ENCODE measurements at places on chromosomes 3 and 15.

DNA sequence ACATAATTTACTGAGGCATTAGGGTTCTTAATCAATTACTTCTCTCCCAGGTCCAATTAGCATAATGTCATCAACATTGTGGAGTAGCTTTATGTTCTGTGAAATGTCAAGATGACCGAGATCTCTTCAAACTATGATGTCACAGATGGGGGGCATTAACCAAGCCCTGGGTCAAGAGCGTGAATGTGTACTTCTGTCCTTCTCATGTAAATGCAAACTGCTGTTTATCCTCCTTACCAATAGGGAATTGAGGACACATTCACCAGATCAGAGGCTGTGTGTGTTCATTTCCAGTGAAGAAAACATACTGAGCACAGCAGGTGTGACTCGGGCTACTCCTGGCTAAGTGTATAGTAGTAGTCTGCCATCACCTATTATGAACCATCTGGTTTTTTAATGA is 177.9 kb downstream of the MINAR1 start:
- no peak for DNase-seq

DNA sequence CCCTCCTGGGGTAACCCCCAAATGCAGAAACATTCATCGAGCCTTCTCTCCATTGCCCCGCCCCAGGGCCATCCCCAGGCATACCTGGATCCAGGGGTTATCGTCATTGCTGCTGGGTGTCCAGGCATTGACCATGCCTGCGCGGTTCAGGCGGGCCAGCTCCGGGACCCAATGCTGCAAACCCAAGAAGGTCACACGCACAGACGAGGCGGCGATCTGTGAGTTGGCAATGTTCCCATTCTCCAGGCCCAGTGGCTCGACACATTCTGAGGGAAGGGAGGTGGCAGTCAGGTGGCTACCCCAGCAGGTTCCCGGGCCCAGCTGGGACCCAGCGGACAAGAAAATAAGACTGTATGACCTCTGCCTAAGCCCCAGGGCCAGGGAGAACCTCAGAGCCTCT is 6.1 kb downstream of the MFGE8 start:
- no peak for DNase-seq

DNA sequence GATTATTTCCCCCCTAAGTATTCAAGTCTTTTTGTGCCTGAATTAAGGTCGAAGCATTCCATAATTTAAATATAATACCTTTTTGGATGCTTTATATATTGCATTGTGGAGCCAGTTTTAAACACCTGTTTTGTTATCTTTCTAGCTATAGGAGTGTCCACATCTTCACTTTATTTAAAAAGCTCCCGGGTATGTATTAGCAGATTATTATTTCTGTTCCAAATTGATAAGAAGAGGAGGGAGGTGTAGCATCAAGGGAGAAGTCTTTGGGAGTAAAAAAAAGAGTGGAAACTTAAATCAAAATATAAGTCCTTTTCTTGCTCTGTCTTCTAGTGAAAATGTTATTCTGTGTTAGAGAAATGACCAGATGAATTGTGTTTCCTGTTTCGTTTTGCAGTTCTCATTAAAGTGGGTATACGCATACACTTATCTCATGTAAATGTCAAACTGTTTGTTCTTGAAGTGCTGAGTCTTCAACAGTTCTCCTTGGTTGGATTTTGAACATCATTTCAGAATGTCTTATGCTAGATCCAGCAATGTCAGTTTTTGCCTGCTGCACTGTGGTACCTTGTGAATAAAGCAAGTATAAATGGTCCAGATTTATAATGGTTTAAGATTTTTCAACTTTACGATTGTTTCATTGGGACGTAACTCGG is 105.8 kb downstream of the FNDC3B start:
- no peak for DNase-seq

DNA sequence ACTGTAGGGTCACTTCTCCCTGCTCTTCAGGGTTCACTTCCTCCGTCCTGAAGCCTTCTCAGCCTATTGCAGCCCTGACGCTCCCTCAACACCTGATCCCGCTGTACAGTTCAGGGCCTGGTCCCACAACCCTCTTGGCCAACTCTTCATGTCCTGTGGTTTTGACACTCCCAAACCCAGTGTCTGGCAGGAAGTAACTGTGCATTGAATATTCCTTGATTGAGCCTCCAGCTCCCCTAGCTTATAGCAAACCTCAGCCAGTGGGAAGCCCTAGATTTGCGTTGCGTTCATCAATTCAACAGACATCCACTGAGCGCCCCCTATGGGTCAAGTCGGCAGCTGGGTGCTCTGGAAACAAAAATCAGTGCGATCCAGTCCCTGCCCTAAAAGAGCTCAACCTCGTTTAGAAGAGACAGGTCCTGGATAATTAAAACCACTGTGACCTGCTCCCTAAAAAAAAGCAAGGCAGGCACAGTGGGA is 13.5 kb downstream of the UBAP1L start:
- DNase-seq, result no peak

- DNase-seq, result no peak
Observed at GRCh38 chr3:151093905-151094304, 8.4 kb downstream of the MED12L start.

- DNase-seq, result no peak
Observed at GRCh38 chr3:181267312-181267711, 277.8 kb upstream of the DNAJC19 start.

- no peak for DNase-seq
Observed at GRCh38 chr3:53022647-53023046, 23.2 kb downstream of the SFMBT1 start.

- no peak for DNase-seq
Observed at GRCh38 chr3:157204431-157204830, 44.5 kb upstream of the CCNL1 start.

DNA sequence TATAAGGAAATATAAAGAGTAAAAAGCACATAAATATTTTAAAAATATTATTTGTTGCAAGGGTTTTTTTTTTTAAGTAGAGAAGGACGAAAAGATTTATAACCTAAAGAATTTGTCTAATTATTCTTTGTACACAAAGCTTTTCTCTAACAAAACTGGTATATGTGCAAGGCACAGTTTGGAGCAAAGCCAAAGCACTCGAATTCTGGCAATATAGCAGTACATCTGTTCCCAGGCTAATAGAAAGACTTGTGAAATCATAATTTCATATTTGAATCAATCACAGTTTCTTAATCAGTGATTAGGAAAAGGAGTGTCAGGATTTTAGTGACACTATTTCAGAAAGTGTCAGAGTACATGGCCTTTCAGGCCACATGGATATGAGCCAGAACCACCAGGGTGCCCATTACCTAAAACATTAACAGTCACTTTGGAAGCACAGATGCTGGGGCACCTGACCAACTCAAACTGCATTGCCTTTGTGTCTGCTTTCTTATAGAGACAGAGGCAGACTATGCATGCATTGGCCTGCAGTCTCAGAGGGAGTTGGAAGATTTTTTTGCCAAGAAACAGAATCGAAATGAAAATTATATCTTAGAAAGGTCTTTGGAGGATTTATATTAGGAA is 651.8 kb upstream of the SGO1 start:
- DNase-seq, result no peak

- no peak for DNase-seq
Observed at GRCh38 chr3:173531602-173532001, 134.1 kb downstream of the NLGN1 start.

- DNase-seq, result no peak
Observed at GRCh38 chr3:140148824-140149390, 213.9 kb downstream of the CLSTN2 start.

- DNase-seq, result no peak
Observed at GRCh38 chr15:71811752-71812735, 1.7 kb downstream of the NR2E3 start.

DNA sequence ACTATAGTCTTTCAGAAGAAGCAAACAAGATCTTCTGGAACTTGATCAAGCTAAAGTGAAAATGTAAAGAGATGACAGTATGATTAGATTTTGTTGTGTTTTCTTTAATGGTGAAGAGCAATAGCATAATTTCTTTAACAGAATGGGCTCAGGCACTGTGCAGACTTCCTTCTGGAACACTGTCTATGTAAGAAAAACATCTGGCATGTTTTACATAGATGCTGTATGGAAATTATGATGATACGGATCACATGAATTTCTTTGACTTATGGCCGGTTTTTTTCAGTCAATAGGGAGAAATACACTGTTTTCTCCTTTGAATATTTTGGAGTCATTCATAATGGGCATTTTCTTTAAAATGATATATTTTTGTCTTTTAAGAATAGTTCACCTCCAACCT is 42.6 kb downstream of the PHLDB2 start:
- no peak for DNase-seq

GRCh38 chr15:43133430-43134156 is at the start of gene TMEM62:
TSS of gene TMEM62 (plus strand) at chr15:43133586. CDS start at chr15:43133803, 217 bp downstream.
- DNase-seq, result peak; percentile 11

DNA sequence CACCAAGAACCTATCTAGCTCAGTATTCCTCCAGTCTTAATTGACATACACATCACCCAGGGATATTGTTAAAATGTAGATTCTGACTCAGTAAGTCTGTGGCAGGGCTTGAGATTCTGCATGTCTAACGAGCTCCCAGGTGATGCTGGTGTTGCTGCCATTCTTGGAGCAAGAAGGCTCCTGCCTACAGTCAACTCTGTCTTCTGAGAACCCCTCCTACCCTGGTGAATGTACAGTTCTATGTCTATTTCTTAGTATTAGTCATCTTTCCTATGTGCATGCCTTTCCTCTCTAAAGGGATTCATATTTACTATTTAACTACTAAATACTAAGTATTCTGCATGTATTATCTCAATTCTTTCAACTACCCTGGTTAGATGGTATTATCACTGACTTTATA is 268.7 kb downstream of the EDEM1 start:
- DNase-seq, result no peak

DNA sequence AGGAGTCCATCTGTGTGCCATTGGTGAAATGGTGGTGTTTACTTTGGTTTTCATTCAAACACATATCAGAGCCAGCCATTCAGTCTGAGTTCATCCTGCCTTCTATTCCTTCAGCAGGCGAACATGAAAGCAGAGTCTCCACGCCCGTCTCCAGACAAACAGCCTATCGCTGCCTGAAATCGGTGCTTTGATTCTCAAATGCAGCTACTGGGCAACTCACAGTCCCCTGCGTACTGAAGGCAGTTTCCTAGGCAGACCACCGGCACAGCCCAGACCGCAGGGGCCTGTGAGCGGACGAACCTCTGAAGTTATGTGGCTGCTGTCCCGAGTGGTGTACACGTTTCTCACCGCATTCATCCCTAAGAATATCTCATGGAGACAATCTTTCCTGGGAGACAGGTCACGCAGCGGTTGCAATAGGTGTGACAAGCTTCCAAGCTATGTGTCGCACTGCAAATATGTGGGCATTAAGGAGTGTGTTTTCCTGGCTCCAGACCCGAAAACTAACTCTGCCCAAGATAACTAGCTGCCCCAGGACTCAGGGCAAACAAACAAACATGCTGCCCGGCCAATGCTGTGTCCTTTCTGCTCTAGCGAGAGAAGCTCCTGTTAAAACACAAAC is 16.9 kb upstream of the RYR3 start:
- DNase-seq, result no peak

DNA sequence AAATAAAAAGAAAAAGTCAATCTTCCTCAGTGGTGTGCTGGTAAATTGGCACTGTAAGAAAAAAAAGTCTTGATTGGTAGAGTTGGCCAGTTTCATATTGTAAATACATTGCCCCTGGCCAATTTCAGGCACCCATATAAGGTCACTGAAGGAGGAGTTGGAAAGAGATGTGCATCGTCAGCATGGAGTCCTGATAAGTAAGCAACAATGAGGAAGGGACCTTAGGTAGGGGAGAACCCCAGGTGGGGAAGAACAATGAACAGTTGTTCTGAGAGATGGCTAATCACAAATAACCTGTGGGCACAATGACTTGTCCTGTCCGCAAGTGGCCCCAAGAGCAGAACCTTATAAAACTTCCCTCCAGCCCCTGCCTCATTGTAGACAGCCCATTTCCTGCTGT is 8.6 kb upstream of the CYP8B1 start:
- DNase-seq, result no peak

DNA sequence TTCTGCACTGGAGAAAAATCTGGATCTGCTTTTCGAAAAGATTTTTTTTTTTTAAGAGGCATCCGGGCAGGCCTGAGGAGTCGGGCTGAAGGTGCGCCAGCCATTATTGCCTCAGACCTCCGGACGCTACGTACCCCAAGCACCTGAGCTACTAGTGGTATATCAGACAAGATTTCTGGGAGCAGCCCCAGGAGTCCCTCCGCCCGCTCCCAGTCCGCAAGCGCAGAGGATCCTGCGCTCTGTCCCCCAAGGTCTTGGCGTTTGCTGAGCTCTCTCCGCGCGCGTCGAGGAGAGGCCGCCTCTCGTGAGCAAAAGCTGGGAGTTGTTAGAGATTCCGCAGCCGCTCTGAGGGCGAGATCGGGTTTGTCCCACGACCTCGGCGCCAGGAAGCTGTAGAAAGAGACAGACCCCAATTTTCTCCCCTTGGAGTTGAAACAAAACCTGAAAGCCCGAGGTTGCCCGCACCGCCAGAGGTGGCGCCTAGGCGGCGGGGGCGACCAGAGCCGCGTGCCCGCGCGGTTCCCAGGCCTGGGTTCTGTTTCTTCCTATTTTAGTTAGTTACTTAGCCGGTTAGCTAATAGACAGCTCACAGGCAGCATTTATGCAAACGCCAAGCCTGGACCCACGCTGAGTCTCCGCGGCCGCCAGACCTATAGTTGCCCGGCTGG is 72.5 kb upstream of the POLG start:
- no peak for DNase-seq

DNA sequence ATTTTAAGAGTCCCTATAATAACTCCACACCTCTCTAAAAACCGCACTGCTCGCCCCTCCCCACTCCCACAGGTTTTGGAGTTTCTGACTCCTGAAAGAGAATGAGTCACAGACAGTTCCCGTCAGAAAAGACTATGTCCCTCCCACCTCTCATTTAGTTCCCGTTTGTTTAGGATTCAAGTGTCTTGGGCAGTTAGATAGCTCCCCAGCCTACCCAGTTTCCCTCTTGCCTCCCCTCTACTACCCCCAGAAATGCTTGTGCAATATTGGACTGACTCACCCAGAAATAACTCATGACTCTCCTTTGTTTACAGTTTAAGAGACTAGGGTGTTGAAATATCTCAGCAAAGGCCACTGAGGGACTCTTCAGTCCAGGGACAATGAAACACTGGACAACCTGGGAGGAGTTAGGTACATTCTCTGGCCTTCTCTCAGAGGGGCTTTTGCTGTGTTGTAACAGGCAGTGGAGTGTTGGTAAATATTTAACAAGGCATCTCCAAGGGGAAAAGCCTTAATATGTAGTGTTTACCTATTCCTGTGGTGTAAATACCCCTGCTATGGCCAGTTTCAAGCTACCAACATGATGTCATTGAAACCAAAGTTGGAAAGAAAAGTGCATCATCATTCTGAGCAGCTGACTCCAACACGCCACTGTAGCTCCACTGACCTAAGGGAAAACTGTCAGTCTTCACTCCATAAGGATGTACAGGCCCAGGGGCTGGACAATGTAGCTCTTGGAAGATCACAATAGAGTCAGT is 96.1 kb upstream of the CHD2 start:
- DNase-seq, result peak; percentile 53

DNA sequence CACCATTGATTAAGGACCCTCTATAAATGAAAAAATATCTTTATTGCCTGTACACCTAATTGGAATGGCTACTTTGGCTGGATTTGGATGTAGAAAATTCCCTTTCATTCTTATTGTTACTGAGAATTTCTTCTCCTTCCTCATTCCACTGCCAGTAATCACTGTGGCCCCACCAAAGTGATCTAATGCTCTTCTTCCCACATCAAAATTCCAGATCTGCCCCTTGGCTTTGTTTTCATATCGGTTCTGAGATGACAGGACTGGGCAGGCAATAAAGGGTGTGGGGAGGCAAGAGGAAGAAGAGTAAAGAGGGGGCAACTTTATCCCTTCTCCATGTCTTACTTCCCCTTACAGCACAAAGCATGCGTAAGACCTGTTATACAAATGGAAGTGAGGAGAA is 2.1 kb downstream of the ANKUB1 start:
- no peak for DNase-seq
